ENCODE measurements at places on chromosomes 13 and 19.

- no peak for DNase-seq
These were observed 12.1 kb downstream of the LMTK3 start for GRCh38 chr19:48499316-48500090.

DNA sequence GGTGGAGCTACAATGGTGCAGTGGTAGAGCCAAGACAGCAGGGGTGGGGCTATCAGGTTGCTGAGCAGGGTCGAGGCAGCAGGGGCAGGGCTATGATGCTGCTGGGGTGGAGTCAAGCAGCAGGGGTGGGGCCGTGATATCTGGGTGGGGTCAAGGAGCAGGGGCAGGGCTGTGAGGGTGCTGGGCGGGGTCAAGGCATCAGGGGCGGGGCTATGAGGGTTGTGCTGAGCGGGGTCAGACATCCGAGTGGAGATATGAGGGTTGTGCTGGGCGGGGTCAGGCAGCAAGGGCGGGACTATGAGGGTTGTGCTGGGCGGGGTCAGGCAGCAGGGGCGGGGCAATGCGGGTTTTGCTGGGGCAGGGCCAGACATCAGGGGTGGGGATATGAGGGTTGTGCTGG lies 14.7 kb downstream of the HCN2 start:
- no peak for DNase-seq

DNA sequence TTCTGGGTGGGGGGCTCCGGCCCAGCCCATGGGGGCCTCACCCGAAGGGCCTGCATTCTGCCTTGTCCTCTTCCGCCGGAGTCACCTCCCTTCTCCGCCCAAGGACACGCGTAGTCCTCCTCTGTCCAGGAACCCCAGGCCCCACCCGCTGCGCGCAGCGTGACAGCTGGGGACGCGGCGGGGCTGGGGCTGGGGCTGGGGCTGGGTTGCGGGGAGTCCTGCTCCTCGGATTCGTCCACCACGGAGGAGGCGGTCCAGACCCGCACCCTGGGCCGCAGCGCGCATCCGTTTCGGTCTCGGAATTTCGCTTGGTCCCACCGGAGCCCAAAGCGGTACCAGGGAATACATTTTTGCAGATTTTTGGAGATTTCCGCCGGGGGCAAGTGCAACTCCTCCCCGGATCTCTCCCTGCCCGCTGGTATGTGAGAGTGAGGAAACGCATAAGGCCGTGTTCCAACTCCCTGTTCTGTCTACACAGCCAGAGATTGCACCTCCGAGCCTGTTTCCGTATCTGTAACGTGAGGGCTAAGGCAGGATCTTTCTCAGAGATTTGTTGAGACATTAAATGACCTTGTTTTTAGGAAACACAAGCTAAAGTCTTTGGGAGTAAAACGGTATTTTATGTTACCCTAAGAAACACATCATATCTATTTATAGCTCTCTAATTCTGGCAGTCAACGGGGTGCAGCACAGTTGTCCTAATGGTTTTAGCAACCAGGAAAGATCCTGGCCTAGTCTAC lies at the start of gene COX7A1:
Gene COX7A1, minus strand, starts transcription at position 96 of the 740 bp plus-strand sequence. Its CDS starts 40 bp downstream, at position 56.
- no peak for DNase-seq

DNA sequence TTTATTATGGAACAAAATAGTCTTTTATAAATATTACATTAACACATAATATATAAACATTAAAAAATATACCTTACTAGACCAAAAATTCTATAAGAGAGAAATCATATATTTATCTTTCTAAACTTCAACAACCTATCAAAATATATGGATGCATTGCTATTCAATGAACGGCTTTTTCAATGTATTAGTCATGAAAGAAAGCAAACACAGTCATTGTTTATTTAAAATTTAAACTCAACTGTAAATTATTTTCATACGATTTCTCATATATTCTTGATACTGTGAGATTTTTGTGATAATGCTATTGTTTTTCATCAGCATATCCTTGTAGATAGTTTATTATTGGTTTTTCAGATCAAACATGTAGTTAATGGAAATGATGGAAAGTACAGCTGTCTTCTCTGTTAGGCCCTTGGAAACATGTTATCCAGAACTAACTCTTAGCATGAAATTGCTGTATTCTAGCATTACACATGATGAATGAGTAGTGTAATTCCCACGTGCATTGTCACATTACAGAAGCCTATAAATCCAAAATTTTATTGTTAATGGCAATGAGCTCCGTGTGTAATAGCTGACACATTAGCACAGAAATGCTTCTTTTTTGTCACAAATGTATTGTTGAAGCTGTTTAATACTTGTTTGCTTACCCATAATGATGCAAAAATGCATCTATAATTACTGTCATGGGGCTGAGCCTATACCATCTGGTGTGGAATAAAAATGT lies 1639.9 kb downstream of the SLITRK5 start:
- DNase-seq: no peak

- no peak for DNase-seq
These were observed 44.7 kb downstream of the HTR2A start for GRCh38 chr13:46852168-46852567.

Measured in CD4-positive, alpha-beta T cell treated with Interleukin-6 at 100 ng/mL for 8 hours (primary cell).